Activated naive CD8-positive, alpha-beta T cell treated with anti-CD3 and anti-CD28 coated beads for 36 hours (primary cell): ENCODE measurements at places on chromosomes 5 and 9. TPM values are rescaled to one million over a fixed set of nuclear protein-coding genes. Genes with fewer than 3 reads are reported as not detected.

The DNAJC18 gene
- 21.8 TPM for total RNA-seq

- DNase-seq: no peak
Measured at GRCh38 chr5:62299600-62299999, 6.4 kb upstream of the KIF2A start.

GRCh38 chr9:33695856-33696255 is 99.5 kb upstream of the PRSS3 start:
- DNase-seq: no peak

DNA sequence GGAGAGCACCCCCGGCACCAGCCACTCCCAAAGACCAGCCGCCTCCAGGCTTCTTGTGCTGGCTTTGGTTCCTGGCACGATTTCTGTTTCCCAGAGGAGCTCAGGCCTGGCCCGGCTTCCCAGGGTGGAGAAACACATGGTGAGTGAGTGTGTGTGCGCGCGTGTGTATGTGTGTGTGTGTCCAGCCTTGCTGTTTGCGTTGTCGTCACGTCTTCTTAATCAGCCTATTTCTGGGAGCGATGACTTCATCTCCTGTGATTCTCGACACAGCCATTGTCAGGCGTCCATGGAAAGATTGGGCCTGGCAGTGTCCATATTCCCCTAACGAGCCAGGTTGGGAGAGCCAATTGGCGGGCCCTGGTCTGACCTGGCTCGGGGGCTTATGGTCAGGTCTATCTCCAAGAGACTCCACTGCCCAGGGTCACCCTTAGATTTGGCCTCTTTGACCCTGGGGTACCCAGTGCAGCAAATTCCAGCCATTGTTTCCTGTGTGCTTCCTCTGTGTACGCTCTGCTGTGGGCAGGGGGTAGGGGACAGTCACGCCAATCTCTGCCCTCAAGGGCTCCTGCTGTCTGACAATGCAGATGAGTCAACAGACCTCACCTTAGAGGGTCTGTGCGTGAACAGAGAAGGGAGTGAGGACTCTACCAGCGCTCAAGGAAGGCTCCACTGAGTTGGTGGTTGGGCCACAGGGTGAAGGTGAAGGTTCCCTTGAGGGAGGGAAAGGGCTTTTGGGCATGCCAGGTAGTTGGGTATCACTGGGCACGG is 73.8 kb downstream of the DAB2IP start:
- no peak for DNase-seq

DNA sequence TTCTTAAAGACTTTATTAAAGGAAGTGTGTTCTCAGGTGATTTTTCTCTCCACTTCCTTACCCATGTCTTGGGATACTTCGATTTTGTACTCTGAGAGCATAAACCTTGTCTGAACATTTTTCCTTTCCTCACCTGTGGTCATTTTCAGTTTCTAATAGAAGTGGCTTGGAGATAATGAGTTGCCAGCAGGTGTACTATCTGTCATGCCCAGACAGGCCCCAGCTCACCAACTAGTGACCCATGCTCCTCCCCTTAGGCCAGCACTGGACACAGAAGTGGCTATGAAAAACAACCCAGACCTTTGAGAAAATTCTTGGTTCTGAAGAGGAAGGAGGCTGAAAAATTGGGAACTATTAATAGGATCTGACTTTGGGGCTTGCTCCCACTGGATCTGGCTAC is 49.2 kb upstream of the SMIM32 start:
- DNase-seq: no peak

DNA sequence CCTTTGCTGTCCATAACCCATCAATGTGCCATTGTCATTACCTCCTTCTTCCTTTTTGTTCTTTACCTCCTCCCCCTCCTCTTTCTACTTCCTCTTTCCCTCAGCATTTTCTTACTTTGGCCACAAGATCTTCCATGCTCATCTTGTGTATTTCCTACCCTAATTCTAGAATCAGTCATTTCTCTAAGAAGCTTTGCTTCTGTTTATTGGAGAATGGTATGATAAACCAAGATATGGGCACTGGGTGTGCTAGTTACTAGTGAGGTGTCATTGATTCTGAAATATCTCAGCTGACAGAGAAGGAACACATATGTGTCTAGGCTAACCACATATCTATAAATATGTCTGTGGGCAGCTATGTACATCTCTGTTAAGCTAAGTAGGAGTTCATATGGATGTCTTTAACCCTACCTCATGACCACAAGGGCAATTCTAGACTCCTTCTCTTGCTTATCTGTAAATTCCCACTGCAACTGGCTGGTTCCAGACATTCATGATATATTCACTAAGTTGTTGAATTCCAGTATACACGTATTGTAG is 2051.3 kb upstream of the CDH9 start:
- no peak for DNase-seq
